ENCODE measurements at places on chromosomes 4 and X. TPM values are rescaled to one million over a fixed set of nuclear protein-coding genes. Genes with fewer than 3 reads are reported as not detected.

- DNase-seq: no peak
Measured at GRCh38 chr4:59960143-59960542, 1240.0 kb upstream of the ADGRL3 start.

Gene REELD1
- not detected for total RNA-seq

Gene INTS12
- total RNA-seq: 11.5 TPM

Gene NPY2R
- not detected for total RNA-seq

GRCh38 chr4:5746829-5747737 is 36.1 kb downstream of the EVC start:
- DNase-seq: peak; percentile 76

Gene RHOH
- total RNA-seq: not detected

Gene STAP1
- total RNA-seq: not detected
